ENCODE measurements at places on chromosomes 12 and 14. TPM values are rescaled to one million over a fixed set of nuclear protein-coding genes. Genes with fewer than 3 reads are reported as not detected.

ZNF384 gene
- total RNA-seq, result 35.9 TPM

LGMN gene
- 61.8 TPM for total RNA-seq

GRCh38 chr14:78933166-78933565 is 763.0 kb downstream of the NRXN3 start:
- no peaks in the 10 kb centered on the region for H3K27me3 ChIP-seq
- H3K27ac ChIP-seq, result no peak overlapping the region
- H3K4me1 ChIP-seq, result no peaks in the 10 kb centered on the region
- no peak for DNase-seq
- no peaks in the 10 kb centered on the region for H3K36me3 ChIP-seq
- no peak overlapping the region for H3K4me3 ChIP-seq

DNA sequence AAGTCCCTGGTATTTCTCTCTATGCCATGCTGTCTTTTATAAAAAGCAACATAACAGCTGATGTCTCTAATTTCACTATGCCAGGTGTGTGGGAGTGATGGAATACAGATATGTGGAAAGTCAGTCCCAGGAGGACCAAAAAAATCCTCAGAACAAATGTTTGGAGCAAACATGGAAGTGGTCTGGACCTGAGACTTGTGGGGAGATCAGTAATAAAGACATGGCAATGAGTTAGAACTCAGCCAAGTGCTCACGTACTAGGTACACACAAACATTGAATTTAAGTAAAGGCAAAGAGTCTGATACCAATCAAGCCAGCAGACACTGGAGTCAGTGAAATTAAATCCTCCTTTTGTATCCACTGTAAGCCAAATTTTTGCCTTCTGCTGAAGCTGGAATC is 223.6 kb downstream of the ALG10B start:
- no peak overlapping the region for H3K4me3 ChIP-seq
- no peaks in the 10 kb centered on the region for H3K36me3 ChIP-seq

DNA sequence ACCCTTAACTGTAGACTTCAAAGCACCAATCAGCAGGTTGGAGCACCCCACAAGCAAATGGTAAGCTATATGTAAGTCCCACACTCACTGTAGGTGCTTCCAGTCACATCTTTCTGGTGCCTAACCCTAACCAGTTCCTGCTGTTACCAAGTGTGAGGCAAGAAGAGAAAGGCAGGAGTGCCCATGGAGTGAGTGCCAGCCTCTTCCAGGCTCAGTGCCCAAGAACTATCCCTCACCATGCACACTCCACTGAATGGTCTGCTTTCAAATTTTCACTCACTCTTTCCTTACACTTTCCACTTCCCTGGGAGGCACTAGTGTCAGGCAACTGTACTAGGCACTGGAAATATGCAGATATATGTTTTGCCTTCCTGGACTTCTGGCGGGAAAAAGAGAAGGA is 62.2 kb upstream of the ZDHHC17 start:
- H3K27me3 ChIP-seq, result no peaks in the 10 kb centered on the region
- no peak overlapping the region for H3K27ac ChIP-seq
- H3K4me3 ChIP-seq, result no peak overlapping the region
- DNase-seq, result no peak

SMIM41 gene
- 50.6 TPM for total RNA-seq

- no peak overlapping the region for H3K4me3 ChIP-seq
- H3K4me1 ChIP-seq, result no peaks in the 10 kb centered on the region
- H3K27me3 ChIP-seq, result no peaks in the 10 kb centered on the region
- no peak for DNase-seq
These were observed 184.0 kb downstream of the CAND1 start for GRCh38 chr12:67453191-67453590.

CARMIL3 gene
- total RNA-seq, result not detected

RESF1 gene
- 43.5 TPM for total RNA-seq

GRCh38 chr14:104826861-104827176 is 25.9 kb downstream of the ZBTB42 start:
- H3K36me3 ChIP-seq, result no peaks in the 10 kb centered on the region
- no peaks in the 10 kb centered on the region for H3K27me3 ChIP-seq
- H3K27ac ChIP-seq, result peak overlapping the region; percentile 21
- no peak for DNase-seq
- peak overlapping the region; percentile 71 for H3K4me3 ChIP-seq

- H3K36me3 ChIP-seq, result peaks cover 31% of the 10 kb centered on the region
- DNase-seq, result no peak
- H3K27me3 ChIP-seq, result no peaks in the 10 kb centered on the region
- H3K4me1 ChIP-seq, result no peaks in the 10 kb centered on the region
- H3K4me3 ChIP-seq, result no peak overlapping the region
- H3K27ac ChIP-seq, result no peak overlapping the region
These were observed 112.8 kb downstream of the TXNDC16 start for GRCh38 chr14:52439476-52439875.

- no peak overlapping the region for H3K27ac ChIP-seq
- H3K4me1 ChIP-seq, result no peaks in the 10 kb centered on the region
- H3K27me3 ChIP-seq, result no peaks in the 10 kb centered on the region
- no peak overlapping the region for H3K4me3 ChIP-seq
These were observed 111.5 kb upstream of the TMPO start for GRCh38 chr12:98403936-98404335.

C1S gene
- total RNA-seq, result 545 TPM

CMA1 gene
- not detected for total RNA-seq

DNA sequence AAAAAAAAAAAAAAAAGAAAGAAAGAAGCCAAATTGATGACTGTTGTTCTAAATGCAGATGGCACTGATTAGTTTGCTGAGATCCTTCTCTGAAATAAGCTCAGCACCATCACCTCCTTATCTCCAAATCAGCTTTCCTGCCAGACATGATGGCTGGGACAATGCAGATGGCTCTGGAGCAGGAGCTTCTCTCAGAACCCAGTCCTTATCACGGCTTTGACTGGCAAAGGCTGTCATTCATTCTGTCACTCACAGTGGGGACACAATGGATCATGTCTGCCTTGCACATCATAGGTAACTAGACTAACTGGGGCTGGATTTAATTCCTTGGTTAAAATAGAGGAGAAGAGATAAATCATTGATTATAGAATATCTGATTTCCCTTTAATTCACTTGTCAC is 146.3 kb downstream of the PDZRN4 start:
- no peaks in the 10 kb centered on the region for H3K36me3 ChIP-seq
- no peak overlapping the region for H3K27ac ChIP-seq
- no peaks in the 10 kb centered on the region for H3K4me1 ChIP-seq
- no peak for DNase-seq
- H3K27me3 ChIP-seq, result no peaks in the 10 kb centered on the region

DNA sequence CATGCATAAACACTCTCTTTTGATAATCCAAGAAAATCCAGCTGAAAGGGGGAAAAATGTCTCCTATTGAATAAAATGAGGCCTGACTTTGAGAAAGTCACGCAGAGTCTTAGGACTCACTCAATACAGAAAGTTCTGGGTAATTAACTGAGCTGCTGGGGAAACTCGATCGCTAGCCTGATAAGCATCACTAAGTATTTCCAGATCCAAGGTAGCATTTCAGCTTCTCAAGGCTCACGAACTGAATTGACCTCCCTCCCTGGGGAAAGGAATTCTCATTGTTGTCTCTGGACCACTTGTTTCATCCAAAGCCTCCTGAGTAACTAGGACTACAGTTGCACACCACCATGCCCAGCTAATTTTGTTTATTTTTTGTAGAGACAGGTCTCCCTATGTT is 13.8 kb upstream of the ANAPC5 start:
- H3K27ac ChIP-seq, result no peak overlapping the region
- no peaks in the 10 kb centered on the region for H3K27me3 ChIP-seq
- no peak for DNase-seq
- no peaks in the 10 kb centered on the region for H3K4me1 ChIP-seq
- H3K4me3 ChIP-seq, result no peak overlapping the region
- H3K36me3 ChIP-seq, result no peaks in the 10 kb centered on the region

DNA sequence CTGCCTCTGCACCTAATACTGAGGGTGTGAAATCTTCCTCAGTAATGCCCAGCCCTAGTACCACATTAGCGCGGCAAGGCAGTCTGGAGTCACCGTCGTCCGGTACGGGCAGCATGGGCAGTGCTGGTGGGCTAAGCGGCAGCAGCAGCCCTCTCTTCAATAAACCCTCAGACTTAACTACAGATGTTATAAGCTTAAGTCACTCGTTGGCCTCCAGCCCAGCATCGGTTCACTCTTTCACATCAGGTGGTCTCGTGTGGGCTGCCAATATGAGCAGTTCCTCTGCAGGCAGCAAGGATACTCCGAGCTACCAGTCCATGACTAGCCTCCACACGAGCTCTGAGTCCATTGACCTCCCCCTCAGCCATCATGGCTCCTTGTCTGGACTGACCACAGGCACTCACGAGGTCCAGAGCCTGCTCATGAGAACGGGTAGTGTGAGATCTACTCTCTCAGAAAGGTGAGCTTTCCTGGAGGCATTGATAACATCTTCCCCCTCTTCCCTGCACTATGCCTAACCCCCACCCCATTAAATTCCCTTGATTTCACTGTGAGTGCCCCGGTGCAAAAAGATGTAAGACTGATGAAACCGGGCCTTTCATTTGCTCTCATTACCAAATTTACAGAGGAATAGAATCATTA is 291.4 kb downstream of the NAV3 start:
- DNase-seq, result no peak
- H3K4me1 ChIP-seq, result no peaks in the 10 kb centered on the region
- H3K4me3 ChIP-seq, result no peak overlapping the region
- H3K27ac ChIP-seq, result no peak overlapping the region
- no peaks in the 10 kb centered on the region for H3K27me3 ChIP-seq

- no peaks in the 10 kb centered on the region for H3K27me3 ChIP-seq
- H3K4me1 ChIP-seq, result no peaks in the 10 kb centered on the region
- H3K27ac ChIP-seq, result no peak overlapping the region
- DNase-seq, result no peak
These were observed 154.5 kb upstream of the CLEC14A start for GRCh38 chr14:38410442-38410841.

DNA sequence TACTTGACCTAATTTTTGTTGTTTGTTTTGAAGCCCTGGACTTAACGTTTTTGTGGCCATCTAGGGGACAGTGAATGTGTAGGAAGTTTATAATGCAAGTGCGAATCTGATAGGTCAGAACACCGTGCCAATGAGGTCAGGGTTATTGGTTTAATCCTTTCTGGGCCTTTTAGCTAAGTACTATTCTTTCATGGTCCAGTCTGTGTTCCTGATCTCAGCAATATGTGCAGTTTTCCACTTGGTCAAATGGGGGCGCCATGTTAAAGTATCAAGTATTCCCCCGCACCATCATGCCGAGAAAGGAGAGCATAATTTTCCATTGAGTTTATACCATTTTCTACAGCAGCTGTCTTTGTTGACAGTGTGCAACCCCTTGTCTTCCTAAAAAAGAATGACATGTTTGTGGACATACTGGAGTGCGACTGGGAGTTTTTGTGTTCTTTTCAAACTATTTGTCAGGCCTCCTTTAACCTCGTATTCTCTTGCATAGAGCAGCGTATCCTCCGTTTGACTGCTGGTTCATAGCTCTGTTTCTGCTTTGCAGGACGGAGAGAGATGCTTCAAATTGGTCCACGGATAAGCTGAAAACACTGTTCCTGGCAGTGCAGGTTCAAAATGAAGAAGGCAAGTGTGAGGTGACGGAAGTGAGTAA is 1.3 kb downstream of the AHSA1 start:
- peak overlapping the region; percentile 98 for H3K4me3 ChIP-seq
- DNase-seq, result peak; percentile 60
- peaks cover 48% of the 10 kb centered on the region for H3K36me3 ChIP-seq
- no peaks in the 10 kb centered on the region for H3K27me3 ChIP-seq
- H3K27ac ChIP-seq, result no peak overlapping the region

BDKRB1 gene
- total RNA-seq, result 2.4 TPM

- no peaks in the 10 kb centered on the region for H3K27me3 ChIP-seq
- no peak for DNase-seq
- H3K4me3 ChIP-seq, result no peak overlapping the region
- H3K36me3 ChIP-seq, result no peaks in the 10 kb centered on the region
- H3K4me1 ChIP-seq, result no peaks in the 10 kb centered on the region
These were observed 94.0 kb downstream of the SRRM4 start for GRCh38 chr12:119075222-119075787.

- no peak overlapping the region for H3K27ac ChIP-seq
- H3K36me3 ChIP-seq, result no peaks in the 10 kb centered on the region
- DNase-seq, result no peak
These were observed 533.9 kb downstream of the VRK1 start for GRCh38 chr14:97331058-97331457.

DNA sequence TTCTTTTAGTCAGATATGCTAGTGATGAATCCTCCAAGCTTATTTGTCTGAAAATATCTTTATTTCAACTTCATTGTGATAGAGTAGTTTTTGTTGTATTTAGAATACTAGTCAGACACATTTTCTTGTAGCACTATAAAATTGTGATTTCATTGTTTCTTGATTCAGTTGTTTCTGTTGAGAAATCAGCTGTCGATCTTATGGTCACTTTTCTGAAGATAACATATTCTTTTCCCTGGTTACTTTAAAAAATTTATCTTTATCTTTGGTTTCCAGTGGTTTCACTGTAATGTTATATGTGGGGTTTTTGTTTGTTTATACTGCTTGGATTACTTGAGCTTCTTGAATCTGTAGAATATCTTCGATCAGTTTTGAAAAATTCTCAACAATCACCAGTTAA is 426.1 kb downstream of the SOX5 start:
- no peaks in the 10 kb centered on the region for H3K27me3 ChIP-seq
- H3K4me1 ChIP-seq, result no peaks in the 10 kb centered on the region
- no peaks in the 10 kb centered on the region for H3K36me3 ChIP-seq

DNA sequence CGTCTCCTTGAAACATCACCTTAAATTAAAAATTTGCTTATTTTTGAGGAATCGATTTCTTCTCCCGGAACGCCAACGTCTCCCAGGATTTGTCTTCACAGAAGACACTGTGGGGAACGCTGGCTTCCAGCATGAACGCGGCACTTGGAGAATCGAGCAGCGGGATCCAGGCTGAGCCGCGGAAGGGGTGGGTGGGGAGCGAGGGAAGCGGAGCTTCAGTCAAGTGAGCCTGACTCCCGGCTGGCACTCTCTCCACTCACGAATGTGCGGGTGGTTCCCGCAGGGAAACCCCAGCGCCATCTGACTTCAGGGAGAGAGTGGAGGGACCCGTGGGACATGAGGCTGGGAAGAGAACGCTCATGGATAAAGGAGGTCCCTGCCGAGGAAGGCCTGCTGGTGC is 506.0 kb upstream of the TMEM132C start:
- H3K4me1 ChIP-seq, result no peaks in the 10 kb centered on the region
- no peaks in the 10 kb centered on the region for H3K36me3 ChIP-seq
- DNase-seq, result no peak

- no peaks in the 10 kb centered on the region for H3K4me1 ChIP-seq
- no peaks in the 10 kb centered on the region for H3K27me3 ChIP-seq
- H3K27ac ChIP-seq, result no peak overlapping the region
These were observed 14.0 kb upstream of the PTGDR start for GRCh38 chr14:52253503-52253902.

LRP1-AS gene
- not detected for total RNA-seq

GRCh38 chr12:26276709-26277108 is 81.3 kb downstream of the SSPN start:
- no peaks in the 10 kb centered on the region for H3K27me3 ChIP-seq
- no peak for DNase-seq
- H3K27ac ChIP-seq, result no peak overlapping the region
- peaks cover 20% of the 10 kb centered on the region for H3K4me1 ChIP-seq
- H3K4me3 ChIP-seq, result no peak overlapping the region

DNA sequence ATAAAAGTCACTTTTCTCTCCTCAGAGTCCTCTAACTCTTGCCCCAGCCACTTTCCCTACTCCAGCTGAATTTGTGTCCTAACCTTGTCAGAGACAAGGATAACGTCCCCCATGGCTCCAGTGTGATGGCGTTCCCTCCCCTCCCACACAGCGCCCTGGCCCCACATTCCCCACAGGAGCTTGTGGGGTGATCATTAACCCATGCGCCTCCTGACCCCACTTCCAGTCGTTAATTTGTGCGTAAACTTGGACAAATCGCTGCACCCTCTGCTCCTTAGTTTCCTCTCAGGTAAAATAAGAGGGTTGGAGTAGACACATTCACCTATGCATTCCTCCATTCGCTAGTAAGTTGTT is 22.9 kb upstream of the BCDIN3D start:
- H3K4me1 ChIP-seq, result peaks cover 21% of the 10 kb centered on the region
- no peak overlapping the region for H3K27ac ChIP-seq
- no peak overlapping the region for H3K4me3 ChIP-seq
- no peaks in the 10 kb centered on the region for H3K36me3 ChIP-seq

Data from tibial nerve (tissue), 4 donors.